ENCODE measurements at places on chromosomes 3 and 15.

- DNase-seq = no peak
Measured at GRCh38 chr15:96262097-96262496, 68.4 kb upstream of the NR2F2 start.

GRCh38 chr15:39621976-39622375, 41.1 kb downstream of the THBS1 start:
- no peak for DNase-seq

DNA sequence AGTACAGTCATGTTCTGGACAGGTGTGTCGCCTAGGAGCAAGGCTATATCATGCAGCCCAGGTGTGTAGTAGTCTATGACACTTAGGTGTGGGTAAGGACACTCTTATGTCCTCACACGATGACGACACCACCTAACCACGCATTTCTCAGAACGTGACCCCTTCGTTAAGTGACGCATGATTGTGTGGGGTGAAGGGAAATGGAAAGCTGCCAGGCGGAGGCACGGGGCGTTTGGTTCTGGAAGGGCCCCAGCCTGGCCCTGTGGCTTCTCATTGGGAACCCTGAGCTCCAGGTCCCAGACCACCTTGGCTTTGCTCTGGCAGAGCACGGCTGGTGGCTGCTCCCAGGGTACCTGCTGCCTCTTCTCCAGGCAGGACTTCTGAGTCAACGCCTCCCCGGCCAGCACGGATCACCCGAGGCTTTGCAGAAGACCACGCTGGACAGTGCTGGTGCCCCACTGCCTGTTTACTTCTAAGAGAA, 39.3 kb downstream of the FBLN2 start:
- DNase-seq = no peak

DNA sequence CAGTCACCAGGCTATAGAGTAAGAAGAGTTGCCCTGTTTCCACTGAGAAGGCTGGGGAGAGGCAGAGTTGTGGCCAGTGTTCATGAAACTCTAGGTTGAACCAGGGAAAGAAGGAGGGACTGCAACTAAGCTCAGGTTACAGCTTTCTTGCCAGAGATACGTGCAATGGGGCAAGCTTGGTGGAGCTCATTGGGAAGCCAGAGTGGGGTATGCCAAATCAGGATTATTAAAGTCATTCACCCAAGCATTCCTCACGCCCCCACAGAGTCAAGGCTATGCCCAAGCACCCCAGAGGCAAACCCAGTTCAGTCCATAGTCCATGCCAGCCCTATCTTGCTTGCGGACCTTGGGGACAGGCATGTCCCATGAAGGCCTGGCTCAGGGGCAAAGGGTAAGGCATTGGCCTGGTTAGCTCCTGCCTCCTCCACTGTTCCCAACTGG, 17.6 kb downstream of the SLC6A20 start:
- no peak for DNase-seq

GRCh38 chr3:89372456-89372855, 265.0 kb downstream of the EPHA3 start:
- DNase-seq = no peak

GRCh38 chr3:114809668-114810413, 337.2 kb downstream of the ZBTB20 start:
- DNase-seq = no peak

GRCh38 chr3:88926221-88926620, 181.2 kb upstream of the EPHA3 start:
- no peak for DNase-seq

All from NT2/D1 (cell line).